ENCODE measurements at places on chromosomes 3 and 15.

- DNase-seq = peak; percentile 84
Measured at GRCh38 chr15:84955089-84955848, 26.4 kb upstream of the PDE8A start.

DNA sequence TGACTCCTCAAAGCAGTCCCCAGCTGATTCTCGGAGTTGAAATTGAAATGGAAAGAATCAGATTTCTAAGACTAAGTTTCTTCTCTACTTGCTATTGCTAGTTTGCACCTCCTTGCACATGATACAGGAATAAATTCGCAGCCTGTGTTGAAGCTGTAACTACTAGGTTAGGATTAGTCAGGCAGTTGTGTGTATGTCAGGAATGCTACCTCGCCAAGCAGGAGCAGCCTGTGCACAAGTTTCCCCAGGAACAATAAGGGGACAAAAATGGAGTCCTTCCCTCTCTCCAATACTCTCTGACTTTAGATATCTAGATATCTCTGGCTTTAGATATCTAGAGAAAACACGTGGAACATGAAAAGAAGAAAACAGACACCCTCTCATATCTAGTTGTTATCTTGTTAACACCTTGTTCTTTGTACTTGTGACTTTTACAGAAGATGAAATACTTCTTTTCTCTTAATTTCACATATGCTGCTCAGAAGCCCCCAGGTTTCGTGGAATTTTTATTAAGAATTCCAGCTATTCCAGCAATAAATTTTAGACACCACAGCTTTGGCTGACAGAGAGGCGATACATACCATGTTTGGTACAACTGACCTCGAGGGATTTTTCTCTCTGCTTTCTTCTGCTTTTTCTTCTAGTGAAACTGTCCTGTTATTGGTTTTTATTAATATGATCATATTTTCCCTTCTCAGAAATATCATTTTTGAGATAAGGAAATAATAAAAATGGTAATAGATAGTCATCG is 56.1 kb upstream of the CMSS1 start:
- DNase-seq = no peak

DNA sequence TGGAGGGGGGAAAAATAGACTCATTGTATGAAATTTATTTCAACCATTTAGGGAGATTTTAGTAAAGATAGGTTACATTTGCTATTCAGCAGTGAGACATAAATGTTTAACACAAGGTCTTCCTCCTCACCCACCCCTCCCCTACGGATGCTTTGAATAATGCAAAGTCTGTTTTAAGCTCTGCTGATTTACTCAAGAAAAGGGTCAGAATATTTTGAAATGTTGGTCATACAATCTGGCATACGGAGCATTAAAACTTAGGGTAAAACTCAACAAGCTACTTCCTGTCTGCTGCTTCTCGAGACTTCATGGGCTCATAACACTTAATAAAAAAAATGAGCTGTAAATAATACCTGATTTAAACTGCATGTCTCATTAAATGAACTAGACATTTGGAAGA is 156.3 kb downstream of the WNT5A start:
- DNase-seq = no peak

DNA sequence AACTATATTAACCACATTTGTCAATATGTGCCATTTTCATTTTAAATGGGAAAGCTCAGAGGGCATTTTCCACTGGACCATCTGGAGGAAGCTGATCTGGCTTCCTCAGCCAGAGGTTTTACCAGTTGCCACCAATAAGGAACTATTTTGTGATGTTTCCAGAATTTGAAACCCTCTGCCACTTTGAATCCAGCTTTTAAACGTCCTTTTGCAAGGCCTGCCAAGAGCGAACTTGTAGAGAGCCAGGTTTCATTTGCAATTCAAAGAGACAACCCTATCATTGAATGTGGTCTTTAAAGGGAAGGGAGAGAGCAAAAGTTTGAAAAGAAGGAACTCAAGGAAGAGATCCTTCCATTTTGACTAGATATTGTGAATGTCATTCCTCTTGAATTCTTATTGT is 123.3 kb upstream of the CHL1 start:
- DNase-seq = no peak

- no peak for DNase-seq
Measured at GRCh38 chr3:74287557-74287956, 326.9 kb downstream of the CNTN3 start.

- DNase-seq = no peak
Measured at GRCh38 chr15:56767315-56767714, 34.0 kb upstream of the ZNF280D start.

DNA sequence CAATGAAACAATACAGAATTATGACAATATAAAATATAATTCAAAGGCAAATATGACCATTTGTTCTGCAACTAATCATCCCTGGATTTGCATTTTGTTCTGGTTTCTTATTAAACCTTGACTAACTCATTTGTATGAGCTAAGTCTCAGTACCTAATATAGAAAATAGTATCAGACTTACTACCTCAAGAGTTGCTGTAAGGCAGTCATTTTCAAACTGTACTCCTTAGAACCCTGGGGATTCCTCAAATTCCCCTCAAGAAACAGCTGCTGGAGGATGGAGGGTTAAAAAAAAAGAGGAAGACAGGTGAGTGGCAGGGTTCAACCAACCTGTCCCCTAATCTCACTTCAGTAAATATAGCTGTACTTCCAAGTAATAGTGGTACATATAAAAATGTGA is 11.1 kb downstream of the ZBTB11 start:
- DNase-seq = no peak

- no peak for DNase-seq
Measured at GRCh38 chr3:60812502-60812901, 438.8 kb downstream of the FHIT start.

GRCh38 chr3:30667280-30667651 is 60.9 kb downstream of the TGFBR2 start:
- DNase-seq = no peak

DNA sequence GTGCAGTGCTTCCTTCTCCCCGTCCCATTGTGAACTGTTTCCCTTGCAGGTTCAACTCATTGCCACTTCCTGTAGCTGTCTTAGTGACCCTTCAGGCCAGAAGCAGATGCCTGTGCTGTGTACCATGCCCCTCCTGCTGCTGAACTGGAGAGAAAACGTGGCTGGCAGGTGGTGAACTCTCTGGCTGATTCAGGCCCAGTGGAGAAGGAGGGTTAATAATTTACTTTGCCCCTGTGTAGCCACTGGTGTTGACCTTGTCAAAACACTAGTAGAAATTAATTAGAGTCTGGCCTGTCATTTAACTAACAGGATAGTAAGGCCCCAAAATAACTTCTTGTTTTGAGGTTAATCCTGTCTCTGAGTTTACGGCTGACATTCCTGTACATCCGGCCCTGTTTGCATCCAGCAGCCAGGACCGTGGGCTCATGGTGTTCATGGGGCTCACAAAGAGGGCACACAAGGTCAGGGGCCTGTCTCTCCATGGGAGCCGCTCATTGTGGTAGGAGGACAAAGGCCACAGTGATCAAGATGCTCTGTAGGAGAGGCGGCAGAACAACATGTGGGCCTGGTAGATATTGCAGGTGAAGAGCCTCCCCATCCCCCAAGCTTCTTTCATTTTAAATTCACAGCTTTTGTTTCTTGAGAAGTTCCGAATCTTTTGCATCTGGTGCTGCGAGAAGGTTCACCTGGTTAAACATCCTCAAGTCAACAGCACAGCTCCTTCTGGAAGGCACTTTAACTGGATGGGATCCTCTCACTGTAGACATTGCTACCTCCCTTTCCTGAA is 101.6 kb downstream of the CGNL1 start:
- no peak for DNase-seq

- no peak for DNase-seq
Measured at GRCh38 chr15:40925863-40926658, 3.1 kb upstream of the DLL4 start.

GRCh38 chr3:171778493-171778892 is 31.8 kb downstream of the PLD1 start:
- no peak for DNase-seq

DNA sequence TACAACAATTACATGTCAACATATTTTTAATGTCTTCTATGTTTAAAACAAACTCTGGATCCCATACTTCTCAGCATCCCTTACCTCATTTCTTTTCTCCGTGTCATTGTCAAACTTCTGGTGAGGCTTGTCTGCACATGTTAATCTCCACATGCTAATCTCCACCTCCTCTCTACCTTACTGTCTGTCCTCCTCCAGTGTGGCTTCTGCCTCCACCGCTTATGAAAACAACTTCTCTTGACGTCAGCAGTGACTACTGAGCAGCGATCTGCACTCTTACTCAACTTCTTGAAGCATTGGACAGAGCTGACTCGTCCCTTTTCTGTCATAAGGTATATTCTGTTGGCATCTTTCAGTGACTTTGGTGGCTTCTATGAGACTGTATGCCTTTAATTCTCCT is 338.2 kb upstream of the THRB start:
- no peak for DNase-seq

DNA sequence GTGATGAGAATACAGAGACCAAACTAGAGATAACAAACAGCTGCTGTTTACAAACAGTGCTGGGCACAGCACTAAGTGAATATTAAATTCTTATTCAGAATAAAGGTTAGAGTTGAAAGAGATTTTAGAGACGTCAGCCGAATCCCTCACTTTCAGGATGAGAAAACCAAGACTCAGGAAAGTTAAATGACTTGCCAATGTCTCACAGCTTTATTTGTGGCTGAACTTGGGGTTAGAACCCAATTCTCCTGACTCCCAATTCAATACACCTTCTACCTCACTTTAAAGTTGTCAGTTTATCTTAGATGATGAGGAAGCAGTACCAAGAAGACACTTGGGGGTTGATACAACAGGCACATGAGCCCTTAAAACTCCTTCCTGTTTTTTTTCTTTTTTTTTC is 180.9 kb downstream of the GAP43 start:
- DNase-seq = no peak

DNA sequence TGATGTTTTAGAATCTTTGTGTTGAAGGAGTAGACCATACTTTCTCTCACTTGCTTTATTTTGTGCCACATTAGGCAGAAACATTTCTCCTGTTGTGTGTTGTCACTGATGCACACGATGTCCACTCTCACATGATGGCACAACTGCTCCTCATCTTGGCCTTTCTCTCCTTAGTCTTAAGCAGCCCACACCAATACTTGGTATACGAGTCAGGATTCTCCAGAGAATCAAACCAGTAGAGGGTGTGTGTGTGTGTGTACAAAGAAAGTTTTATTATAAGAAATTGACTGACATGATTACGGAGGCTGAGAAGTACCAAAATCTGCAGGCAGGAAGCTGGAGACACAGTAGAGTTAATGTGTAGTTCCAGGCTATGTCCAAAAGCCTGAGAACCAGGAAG is 187.1 kb downstream of the ALCAM start:
- no peak for DNase-seq

- DNase-seq = no peak
Measured at GRCh38 chr15:45529613-45530012, 7.1 kb upstream of the SLC30A4 start.

DNA sequence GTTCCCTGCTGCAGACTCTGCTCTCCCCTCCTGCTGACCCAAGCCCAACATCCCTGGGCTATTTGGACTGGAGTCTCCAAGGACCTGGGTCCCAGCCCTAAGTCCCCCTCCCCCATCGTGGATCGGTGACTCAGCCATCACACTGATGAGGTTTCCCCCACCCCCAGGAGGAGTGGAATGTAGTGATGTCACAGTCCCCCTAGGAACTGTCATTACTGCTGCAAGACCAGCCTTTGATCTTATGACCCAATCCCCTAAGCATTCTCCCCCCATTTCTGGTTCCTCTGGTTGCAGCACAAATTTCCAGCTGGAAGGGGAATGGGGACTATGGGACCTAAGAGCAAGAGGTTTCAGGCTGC is 63.4 kb upstream of the CSPG4 start:
- DNase-seq = no peak

- DNase-seq = no peak
Measured at GRCh38 chr3:126381966-126382365, 12.7 kb upstream of the CFAP100 start.

GRCh38 chr15:37133602-37134001 is 33.3 kb upstream of the MEIS2 start:
- DNase-seq = no peak

- DNase-seq = peak; percentile 47
Measured at GRCh38 chr15:39874890-39875549, 45.0 kb downstream of the GPR176 start.

DNA sequence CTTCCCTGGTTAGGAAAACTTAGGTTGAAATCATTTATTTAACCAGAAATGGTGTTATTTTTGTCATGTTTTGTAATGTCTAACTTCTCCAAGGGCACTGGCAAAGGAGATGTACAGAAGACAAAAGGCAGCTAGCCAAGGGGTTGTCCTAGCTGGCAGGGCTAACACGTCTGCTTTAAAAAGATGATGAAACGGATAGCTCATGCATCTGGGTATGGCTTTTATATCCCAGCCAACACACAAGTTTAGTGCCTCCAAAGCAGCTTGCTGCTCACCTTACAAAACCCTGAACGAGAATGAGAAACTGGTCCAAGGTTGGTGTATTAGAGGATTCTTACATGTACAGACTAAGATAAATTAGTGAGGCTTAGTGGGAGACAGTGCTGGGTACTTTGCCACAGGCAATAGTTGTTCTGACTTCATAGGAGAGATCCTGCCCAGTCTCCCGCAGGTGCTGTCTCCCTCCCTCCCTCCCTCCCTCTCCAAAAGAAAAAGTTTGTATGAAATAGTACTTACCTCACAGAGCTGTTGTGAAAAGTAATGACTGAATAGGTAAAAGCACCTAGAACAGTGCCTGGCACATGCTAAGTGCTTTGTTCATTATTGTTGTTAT is 47.8 kb downstream of the KCNMB2 start:
- DNase-seq = no peak

DNA sequence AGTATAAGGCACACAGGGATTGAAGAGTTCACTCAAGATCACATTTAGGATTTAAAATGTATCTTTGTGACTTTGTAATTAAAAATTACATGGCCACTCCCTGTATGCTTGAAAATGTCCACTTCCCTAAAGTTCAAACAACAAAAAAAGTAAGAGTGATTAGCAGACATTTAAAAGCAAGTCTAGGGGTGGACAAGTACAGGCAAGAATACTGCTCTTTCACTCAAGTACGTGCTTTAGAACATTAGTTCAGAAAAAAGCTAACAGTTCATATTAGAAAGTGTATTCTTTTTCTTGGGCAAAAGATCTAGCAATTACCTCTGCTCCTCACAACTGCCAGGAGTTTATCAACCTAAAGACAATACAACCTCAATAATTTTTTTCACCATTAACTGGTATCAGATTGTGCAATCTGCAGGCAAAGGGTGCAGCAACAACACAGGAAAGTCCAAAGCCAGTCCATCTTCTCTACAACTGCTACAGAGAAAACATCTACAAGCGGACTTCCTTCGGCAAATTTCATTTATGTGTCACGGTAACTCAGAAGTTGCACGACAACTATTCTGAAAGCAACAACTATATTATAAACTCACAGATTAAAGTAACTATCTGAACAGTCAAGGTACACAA is 18.1 kb downstream of the CHSY1 start:
- no peak for DNase-seq

DNA sequence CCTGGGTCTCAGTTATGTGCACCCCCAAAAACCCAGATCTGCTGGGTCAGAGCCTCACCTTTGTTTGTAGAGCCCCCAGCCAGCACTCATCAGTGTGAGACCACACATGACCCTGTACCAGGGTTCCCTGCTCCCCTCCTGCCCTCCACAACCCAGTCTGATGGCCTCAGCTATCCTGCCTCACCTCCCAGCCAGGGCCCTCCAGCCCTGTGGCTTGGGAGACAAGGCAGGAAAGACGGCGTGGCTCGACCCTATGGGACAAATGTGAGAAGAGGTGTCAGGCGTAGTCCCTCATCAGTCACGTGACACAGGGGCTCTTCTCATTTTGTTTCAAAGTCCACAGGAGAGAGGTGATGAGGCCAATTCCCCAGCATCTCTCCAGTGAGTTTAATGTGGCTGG is 28.3 kb upstream of the PRR23E start:
- no peak for DNase-seq

- DNase-seq = no peak
Measured at GRCh38 chr15:75930866-75931265, 27.2 kb downstream of the FBXO22 start.

- no peak for DNase-seq
Measured at GRCh38 chr15:67063689-67064606, 1.5 kb upstream of the SMAD3 start.
